Dorsolateral prefrontal cortex (tissue), 122 donors: ENCODE measurements at places on chromosomes 6 and 20.
A peak's percentile ranks its signal among the peaks of the same experiment; 100 is the strongest.

- DNase-seq: peak; percentile 21
Observed at GRCh38 chr6:53044071-53044470, 21.1 kb upstream of the FBXO9 start.

GRCh38 chr20:44869471-44869870 is 16.0 kb upstream of the YWHAB start:
- DNase-seq: no peak

DNA sequence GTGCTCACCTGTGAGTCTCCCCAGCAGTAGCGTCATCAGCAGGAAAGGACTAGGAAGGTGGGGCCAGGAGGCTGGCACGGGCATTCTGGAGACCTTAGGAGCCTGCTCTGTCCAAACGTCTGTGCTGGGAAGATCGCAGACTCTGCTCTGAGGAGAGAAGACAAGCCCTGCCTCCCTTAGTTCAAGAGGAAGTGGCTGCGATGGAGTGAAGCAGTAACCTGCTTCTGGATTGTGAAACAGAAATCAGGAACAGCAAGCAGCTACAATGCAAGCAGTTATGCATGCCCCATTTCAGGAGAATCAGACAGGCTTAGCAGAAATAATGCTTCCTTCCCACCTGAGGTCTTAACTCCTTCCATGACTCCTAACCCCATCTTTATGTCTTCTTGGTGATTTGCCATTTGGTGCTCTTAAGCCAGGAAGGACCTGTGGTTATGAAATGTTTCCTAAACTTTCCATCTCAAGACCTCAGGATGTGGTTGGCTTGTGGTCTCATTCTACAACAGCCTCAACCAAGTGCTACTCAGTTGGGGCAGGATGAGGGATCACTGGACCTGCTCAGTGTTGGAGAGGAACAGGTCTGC is at the start of gene SIRPB1:
Gene SIRPB1 (minus strand): TSS at position 149 of the 584 bp plus-strand sequence. CDS start 65 bp downstream, at position 84.
- no peak for DNase-seq

GRCh38 chr20:582204-582603 is 27.9 kb downstream of the TCF15 start:
- DNase-seq: no peak

GRCh38 chr20:20214757-20215275 is 153.1 kb upstream of the INSM1 start:
- DNase-seq: no peak

GRCh38 chr20:53154540-53154939 is 182.4 kb downstream of the TSHZ2 start:
- DNase-seq: no peak

DNA sequence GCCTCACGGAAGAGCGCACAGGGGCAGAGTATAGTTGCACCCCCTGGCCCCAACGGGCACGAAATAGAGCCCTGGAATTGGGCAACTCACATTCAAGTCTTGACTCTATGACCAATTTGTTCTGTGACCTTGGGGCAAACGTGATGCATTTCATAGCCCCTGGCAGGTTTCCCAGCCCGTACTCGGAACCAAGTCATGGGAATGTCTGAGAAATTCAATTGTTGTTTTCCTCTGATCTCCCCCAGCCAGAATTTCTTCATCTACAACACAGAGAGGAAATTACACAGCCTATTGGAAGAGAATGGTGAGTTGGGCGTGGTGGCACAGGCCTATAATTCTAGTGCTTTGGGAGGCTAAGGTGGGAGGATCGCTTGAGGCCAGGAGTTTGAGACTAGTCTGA is 322.3 kb upstream of the SULF2 start:
- no peak for DNase-seq

- no peak for DNase-seq
Observed at GRCh38 chr20:54267483-54268003, 59.7 kb downstream of the PFDN4 start.

GRCh38 chr6:108304646-108305045 is 9.8 kb downstream of the AFG1L start:
- no peak for DNase-seq

- DNase-seq: no peak
Observed at GRCh38 chr6:159074120-159074684, 29.4 kb upstream of the TAGAP start.

GRCh38 chr20:3405696-3406358 is 1.6 kb downstream of the DNAAF9 start:
- DNase-seq: no peak

DNA sequence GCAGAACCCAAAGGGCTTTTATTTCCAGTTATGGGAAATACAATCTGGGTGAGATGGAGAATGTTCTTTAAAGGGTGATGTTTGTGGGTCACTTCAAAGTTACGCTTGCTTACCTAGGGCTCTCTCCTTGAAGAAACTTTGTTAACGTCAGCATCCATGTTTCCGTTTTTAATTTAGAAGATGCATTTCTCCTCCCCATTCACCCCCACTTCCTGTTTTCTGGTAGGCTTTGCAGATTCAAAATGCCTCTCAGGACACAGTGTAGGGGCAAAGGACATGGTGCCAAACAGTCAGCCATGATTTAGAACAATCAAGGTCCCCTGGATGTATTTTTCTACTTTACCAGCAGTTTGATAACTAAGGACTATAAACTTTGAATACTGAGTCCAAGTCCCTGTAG is 49.5 kb downstream of the RPS12 start:
- no peak for DNase-seq

DNA sequence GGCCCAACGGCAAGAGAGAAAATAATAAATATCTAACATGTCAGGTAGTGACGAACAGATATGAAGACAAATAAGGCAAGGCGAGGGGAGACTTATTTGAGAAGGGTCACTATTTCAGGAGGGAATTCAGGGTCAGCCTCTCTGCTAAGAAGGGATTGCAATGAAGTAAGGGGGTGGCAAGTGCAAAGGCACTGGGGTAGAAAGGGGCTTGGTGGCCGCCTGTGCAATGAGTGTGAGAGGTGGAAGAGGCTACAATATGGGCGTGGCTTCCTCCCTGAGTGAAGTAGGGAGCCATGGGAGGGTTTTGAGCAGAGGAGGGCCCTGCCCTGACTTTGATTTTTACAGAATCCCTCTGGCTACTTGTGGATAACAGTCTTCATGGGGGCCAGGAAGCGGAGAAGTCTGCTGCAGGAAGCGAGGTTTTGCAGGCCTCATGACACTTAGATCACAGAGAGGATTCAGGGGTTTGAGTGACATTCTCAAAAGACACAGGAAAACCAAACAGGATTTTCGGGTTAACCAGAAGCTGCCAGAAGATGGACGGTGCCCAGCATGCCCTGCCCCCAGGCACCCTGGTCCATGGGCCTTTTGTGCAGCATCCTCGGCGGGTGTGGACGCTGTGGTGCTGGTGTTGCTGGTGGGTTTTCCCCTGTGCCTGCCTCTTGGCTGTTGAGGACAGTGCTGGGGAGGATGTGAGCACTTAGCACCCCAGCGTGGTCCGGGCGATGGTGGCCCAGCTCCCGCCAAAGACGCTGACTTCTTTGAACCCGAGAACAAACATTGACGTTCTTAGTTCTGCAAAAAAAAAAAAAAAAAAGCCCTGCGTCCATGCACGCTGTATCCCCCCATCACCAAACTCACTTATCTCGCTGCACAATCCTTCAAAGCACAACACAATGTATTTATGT is 124.2 kb upstream of the PTPN1 start:
- no peak for DNase-seq

- no peak for DNase-seq
Observed at GRCh38 chr6:169510871-169511270, 191.0 kb downstream of the WDR27 start.

GRCh38 chr20:58575776-58576602 is 60.8 kb upstream of the APCDD1L start:
- no peak for DNase-seq

GRCh38 chr6:113178349-113178748 is 678.8 kb upstream of the MARCKS start:
- no peak for DNase-seq

DNA sequence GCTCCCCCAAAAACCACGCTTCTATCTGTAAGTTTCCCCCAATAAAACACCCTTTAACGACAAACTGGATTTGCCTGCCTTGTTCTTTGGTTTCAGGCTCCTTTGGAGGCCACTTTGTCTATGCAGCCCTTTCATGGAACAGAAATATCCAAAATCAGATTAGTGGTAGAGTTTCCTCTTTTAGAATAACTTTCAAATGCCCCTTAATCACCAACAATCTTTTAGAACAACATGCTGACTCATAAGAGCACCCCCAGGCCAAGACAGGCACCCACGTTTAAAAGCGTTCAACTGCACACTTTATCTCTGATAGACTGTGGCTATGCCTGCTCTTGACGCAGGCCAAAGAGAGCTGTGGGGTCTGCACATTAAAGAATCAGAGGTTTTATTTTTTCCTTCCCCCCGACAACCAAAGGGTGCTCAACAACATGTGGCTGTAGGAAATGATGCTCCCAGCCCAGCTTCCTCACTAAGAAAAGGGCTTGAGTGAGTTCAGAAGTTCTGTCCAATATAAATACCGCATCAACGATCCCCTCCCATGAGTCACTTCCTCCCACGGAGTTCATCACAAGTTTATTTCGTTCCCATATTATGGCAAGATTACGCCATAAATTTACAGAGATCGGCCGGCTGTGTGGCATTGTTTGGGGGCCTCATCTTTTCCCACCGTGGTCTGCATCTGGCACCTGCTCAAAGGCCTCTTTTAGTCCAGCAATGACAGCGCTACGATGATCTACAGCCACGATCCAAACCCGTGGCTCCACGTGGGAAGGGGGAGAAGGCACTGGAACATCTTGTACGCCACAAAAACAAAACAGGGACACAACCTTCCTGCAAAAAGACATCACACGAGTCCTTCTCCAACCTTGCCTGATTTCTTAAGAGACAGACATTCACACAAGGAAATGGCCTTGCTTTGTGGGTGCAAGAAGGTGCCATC is 88.8 kb upstream of the NFATC2 start:
- no peak for DNase-seq

DNA sequence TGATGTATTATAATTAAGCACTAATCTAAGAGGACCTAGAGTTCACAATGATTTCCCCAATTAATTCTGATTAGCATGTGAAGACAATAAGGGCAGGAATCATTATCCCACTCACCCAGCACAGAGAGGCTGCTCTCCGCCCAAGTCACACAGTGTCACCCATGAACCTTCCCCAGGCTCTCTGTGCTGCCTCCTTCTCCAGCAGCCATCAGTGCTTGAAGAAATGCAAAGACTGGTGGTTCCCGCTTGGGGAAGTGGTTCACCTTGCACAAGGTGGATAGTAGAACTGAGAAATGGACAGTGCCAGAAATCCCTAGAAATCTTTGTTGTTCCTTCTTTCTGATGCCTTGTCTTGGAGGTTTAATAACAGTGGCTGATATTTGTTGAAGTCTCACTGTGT is 401.3 kb downstream of the QKI start:
- no peak for DNase-seq
